NCI-H1436 treated with DMSO at 0.1 percent for 48 hours (cell line): ENCODE measurements at places on chromosomes 7 and 10.
A peak's percentile ranks its signal among the peaks of the same experiment; 100 is the strongest.

DNA sequence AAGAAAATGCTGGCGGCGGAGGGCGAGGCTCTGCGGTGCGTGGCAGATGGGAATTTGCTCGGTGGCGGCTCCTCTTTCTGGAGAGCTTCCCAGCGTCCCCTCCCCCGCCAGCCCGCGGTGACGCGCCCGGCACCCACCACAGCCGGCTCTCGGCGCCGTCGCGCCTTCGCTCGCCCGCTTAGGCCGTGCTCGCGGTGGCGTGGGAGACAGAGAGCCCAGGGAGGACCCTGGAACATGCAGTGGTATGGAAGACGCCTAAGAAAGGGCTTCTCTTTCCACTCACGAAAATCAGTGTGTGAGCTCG lies 576 bp upstream of the CSGALNACT2 start:
- no peak for DNase-seq

DNA sequence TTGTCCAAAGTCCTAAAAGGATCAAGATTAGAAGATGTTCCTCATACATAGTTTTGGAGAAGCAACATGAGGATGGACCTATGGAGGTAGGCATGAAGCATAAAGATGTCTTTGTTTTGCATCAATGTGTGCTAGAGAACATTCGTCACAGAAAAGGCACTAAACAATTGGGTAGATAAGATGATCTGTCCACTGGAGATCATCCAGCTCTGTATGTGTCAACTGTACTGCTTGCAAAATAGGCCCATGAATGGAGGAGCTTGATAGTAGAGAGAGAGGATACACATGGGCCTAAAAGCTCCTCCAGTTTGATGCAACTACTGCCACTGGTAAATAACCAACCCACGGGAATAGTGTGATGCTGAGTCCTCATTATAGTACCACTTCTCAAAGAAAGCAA lies 286.4 kb upstream of the HGF start:
- DNase-seq, result no peak

GRCh38 chr7:44046321-44047061 lies 2.0 kb downstream of the DBNL start:
- no peak for DNase-seq

- DNase-seq, result no peak
Observed at GRCh38 chr10:121284936-121285335, 313.3 kb downstream of the FGFR2 start.

GRCh38 chr7:67478066-67478465 lies 481.4 kb downstream of the TYW1 start:
- DNase-seq, result no peak

DNA sequence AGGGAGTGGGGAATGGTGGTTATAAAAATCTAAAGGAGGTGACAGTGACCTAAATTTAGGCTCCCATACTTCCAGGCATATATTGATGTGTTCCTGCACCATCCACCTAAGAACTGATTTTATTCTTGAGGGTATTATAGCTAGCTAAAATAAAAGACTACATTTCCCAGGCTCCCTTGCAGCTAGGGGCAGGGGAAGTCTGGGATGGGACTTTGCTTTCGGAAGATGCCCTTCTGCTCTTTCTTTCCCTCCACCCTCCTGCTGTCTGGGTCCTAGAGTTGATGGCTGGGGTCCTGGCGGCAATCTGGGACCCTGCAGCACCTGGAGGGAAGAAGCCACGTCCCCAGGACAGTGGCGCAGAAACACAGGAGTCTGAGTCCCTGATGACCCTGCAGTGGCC lies 53.8 kb upstream of the SAMD8 start:
- no peak for DNase-seq

DNA sequence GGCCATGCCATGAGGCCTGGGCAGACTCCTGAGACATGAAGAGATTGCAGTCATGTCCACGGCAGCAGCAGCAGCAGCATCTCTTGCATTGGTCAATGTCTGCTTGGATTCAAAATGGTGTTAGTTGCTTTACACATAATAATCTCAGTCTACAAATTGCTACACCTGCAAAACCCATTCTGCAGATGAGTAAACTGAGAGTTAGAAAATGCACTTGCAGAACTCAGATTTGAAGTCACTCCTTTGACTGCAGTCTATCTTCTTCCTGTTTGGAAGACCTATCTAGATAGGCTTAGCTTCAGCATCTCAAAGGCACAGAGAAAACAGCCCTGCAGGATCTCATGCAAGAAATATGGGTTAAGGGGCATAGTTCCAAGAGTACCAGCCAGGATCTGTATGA lies 350.3 kb downstream of the TNS3 start:
- no peak for DNase-seq

GRCh38 chr7:23295401-23295697 lies 3.8 kb upstream of the MALSU1 start:
- DNase-seq, result no peak

- DNase-seq, result no peak
Observed at GRCh38 chr7:45682836-45683555, 108.8 kb downstream of the ADCY1 start.

DNA sequence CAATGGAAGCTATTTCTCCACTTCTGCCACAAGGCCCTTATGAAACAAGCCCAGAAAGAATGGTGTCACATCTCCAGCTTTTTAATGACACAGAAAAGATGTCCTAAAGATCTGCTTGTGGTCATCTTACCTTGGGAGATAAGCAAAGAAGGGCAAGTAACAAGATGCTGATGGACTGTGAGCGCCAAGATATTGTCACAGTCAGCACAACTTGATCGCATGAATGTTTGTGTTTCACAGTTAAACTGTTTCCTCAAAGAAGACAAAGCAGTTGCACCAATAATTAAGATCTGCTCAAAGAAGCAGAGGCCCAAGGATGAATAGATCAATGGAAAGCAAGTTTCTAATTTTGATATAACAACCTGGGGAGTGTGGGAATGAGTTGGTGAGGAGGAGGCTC lies 15.9 kb downstream of the ICA1 start:
- no peak for DNase-seq

GRCh38 chr10:26738301-26738911 lies 40.9 kb downstream of the PDSS1 start:
- DNase-seq, result no peak

DNA sequence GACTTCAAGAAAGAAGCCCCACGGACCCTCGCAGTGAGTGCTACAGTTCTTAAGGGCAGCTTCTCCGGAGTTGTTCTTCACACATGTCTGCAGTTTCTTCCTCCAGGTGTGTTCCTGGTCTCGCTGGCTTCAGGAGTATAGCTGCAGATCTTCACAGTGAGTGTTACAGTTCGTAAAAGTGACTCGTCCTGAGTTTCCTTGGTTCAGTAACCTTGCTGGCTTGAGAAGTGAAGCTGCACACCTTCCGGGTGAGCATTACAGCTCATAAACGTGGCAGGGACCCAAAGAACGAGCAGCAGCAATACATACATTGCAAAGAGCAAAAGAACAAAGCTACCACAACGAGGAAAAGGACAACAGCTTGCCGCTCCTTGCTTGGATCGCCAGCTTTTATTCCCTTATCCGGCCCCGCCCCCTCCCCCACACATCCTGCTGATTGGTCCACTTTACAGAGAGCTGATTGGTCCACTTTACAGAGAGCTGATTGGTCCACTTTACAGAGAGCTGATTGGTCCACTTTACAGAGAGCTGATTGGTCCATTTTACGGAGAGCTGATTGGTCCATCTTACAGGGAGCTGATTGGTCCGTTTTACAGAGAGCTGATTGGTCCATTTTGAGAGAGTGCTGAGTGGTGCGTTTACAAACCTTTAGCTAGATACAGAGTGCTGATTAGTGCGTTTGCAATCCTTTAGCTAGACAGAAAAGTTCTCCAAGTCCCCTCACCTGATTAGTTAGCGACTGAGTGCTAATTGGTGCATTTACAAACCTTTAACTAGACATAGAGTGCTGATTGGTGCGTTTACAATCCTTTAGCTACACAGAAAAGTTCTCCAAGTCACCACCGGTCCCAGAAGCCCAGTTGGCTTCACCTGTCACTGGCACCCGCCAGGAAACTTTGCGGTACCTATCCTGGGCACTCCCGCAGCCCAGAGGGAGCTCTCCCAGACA lies 165.3 kb downstream of the AGMO start:
- DNase-seq, result no peak

DNA sequence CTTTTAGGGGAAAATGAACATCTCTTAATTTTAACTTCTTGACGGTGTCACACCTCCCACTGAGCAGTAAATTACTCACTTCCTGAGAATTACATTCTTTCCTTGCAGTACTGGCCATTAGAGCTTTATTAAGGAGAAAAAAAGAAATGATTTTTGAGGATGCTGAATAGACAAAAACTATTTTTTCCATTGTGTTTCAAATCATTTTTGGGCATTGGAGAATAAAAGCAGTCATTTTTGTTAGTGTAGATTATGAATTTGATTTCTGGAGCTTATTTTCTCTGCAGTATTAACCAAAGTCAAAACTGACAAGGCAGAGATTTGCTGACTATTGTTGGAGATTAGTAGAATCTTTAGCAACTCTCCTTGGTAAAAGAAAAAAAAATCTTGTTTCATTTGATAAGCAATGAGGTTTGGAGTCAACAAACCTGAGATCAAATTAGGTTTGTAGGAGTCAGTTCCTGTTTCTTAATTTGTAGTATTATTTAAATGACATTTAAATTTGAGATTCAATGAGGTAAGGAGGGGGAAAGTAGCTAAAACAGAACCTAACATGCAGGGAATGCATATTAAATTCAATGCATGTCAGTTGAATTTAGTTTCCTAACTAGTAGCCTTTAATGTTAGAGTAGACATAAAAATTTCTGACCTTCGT lies 70.6 kb downstream of the AP3M1 start:
- DNase-seq, result no peak

DNA sequence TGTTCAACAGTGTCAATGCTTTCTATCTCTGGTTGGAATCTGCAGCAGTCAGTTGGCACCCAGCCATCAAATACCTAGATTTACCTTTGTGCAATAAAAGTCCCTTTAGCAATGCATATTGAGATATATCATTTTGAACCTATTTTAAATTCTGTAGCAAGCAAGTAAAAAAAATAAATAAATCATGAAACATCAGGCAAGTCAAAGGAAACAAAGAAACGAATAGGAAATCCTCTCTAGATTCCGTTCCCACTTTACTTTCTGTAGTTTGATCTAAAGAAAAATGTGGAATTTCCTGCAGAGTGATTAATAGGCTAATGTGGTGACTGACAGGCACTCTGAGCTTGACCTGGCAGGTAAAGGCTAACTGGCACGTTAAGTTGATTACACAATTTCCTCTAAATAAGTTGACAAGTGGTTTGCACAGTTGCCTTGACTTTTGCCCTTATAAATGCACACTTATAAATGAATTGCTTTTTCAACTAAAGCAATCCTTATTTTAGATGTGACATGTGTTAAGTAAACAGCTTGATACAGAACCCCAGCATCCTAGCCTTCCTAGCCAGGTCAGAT lies 208.1 kb upstream of the TCF7L2 start:
- no peak for DNase-seq

DNA sequence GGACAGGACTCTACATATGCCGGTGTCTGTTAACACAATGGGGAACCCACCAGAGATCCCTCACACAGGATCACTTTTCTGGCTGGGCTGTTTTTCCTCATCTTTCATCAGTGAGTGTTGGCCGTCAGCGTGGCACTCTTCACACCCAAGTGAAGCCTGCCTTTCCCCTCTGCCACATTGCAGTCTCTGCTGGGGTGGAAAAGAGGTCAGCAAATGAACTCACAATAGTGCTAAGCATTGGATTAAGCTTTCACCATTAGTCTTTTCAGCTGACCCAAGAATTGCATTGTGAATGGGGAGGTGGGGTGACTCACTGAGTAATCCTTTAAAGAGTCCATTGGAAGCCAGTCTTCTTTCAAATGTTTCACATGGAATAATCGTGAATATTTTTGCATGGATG lies 143.0 kb downstream of the KIAA1217 start:
- DNase-seq, result no peak

DNA sequence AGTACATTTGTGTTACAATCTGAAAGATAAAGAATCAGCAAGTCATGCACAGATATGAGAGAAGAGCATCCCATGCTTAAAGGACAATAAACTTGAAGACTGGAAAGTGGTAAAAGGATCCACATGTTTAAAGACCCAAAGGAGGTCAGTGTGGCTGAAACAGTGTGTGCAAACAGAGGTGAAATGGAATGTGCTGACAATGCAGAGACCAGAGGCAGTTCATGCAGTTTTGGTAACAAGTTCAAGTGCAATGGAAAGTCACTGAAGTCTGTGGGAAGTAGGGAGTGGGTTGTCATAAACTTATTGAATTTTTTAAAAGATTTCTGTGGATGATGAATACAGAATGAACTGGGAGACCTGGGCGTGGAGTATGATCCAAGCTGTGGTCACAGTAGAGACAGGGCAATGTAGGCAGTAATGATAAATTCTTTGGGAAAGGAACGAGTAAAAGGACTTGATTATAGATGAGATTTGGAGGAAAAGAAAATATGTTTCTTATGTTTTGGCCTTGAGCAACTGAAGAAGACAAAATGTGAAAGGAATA lies 408.0 kb downstream of the HGF start:
- DNase-seq, result no peak

- peak; percentile 63 for DNase-seq
Observed at GRCh38 chr7:28774261-28774988, 183.7 kb downstream of the TRIL start.

- DNase-seq, result no peak
Observed at GRCh38 chr7:108211382-108212201, 81.4 kb upstream of the LAMB4 start.

GRCh38 chr10:119370111-119370741 lies 162.9 kb downstream of the GRK5 start:
- no peak for DNase-seq

DNA sequence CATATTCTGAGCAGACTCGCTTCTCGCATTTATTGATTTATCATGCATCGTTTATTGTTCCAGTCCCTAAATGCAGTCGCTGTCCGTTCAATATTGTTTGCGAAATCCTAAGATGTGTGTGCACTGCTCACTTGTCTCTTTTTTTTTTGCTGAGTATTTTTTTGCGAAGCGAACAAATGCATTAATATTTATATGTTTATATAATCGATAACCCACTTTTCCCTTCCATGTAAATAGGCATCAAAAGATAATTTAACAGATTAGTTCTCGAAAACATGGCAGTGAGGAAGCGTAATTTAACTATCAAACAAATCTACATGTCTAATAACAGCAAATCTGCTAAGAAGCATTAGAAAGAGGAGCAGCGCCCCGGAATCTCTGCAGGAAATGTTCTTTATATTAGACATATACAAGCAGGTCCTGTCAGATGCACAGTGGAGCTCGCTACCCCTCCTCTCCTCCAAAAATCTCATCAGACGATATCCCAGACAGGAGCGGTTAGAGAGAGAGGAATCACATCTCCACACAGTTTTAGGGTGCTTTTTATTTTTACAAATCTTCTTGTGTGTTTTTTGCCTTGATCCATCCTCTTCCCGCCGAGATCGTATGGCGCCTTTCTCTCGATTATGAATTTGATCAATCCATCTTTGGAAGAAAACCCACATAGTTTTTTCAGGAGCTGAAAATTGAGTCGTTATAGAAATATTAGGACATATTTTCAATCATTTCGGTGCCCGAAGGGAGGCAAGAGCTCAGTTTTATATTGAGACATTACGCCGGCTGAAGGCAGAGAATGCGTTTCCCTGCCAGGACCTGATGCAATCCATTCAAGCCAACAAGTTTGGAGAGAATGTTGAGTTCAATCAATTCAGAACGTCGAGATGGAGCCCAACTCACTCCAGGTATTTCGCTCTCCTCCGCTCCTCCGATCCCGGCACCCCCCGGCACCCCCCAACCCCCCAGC lies at the start of gene ARID5B:
Gene ARID5B (plus strand): TSS at position 871 of the 964 bp plus-strand sequence. CDS start 11 bp downstream, at position 882.
- no peak for DNase-seq
